ENCODE measurements at places on chromosomes 13 and 19.

GRCh38 chr13:76647550-76647949, 238.7 kb downstream of the KCTD12 start:
- DNase-seq, result no peak

- DNase-seq, result no peak
Observed at GRCh38 chr13:114046431-114046975, 72.6 kb upstream of the C13orf46 start.

DNA sequence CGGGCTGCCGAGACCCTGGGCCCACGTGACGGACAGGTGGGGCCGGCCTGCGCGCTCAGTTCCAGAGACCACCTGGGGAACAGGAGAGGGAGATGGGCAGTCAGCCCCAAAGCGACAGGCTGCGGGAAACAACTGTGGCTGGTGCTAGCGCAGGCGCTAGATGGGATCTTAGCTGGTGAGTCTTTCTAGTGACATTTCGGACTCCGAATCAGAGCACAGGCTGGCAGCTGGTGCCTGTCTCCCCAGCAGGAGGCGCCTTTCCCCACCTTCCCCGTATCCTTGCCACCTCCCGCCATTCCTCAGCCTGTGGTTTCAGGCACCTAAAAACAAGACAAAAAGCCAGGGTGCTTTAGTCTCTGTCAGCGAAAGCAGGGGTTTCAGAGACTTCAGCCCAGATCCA, 19.4 kb upstream of the RANBP3 start:
- no peak for DNase-seq

DNA sequence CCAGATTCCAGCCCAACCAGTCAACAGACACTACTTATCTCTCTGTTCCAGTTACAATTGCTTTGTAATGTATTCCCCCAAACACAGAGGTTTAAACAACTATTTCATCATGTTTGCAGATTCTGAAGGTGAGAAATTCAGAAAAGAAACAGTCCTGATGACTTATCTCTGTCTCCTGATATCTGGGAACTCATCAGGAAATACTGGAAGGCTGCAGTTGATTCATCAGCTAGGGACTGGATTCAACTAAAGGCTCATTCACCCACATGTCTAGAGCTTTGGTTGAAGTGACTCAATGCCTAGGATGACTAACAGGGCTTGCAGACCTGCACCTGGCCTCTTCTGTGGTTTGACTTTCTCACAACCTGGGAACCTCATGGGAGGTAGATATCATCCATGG, 56.6 kb upstream of the GPC6 start:
- no peak for DNase-seq

GRCh38 chr19:18795540-18795939, 4.4 kb upstream of the COMP start:
- DNase-seq, result no peak

GRCh38 chr19:54622431-54622830, 7.9 kb upstream of the LILRB1 start:
- no peak for DNase-seq

- no peak for DNase-seq
Observed at GRCh38 chr19:3238066-3238561, 13.7 kb downstream of the CELF5 start.

DNA sequence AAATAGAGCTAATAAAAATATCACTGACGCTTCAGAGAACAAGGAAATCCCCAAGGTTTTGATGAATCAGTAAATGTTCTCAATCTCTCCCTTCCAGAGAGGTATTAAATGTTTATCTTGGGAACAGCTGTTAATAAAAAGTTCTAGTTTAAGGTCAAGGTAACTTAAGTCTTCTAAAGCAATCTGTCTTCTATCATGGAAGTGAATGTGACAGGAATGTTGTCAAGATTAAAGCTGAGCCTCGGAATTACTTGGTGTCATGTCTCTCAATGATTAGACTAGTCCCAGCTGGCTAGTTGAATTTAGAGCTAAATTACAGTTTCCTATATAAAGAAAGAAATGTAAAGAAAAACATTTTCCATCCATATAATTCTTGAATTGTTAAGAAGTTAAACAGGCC, 23.4 kb downstream of the ESD start:
- no peak for DNase-seq

DNA sequence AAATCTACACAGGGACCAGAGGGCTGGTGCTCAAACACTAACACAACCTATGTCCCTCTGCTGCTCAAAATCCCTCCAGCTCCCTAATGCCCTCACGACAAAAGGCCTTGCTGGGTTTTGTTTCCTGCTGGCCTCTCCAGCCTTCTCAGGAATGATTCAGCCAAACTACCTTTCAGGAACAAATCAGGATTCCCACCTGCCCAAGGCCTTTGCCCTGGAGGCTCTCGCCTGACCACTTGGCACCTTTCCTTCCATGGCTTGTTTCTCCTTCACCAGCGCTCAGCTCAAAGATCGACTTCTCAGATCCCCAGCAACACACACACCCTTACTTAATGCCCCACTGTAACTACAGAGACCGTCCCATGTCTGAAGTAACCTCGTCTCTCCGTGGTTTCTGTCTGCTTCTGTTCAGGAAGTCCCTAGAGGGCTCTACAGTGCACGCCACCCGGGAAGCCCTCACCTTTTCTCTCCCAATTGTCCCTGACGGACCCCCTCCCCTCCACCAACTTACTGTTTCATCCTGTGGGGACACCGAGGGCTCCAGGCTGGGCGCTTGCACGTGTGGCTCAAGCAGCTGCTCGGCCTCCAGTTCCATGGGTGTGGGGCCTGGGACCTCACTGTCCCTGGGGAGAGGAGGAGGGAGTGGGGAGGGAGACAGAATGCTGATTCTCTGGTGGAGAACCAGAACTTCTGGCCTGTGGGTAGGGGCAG, 3.2 kb upstream of the SIX5 start:
- DNase-seq, result no peak

DNA sequence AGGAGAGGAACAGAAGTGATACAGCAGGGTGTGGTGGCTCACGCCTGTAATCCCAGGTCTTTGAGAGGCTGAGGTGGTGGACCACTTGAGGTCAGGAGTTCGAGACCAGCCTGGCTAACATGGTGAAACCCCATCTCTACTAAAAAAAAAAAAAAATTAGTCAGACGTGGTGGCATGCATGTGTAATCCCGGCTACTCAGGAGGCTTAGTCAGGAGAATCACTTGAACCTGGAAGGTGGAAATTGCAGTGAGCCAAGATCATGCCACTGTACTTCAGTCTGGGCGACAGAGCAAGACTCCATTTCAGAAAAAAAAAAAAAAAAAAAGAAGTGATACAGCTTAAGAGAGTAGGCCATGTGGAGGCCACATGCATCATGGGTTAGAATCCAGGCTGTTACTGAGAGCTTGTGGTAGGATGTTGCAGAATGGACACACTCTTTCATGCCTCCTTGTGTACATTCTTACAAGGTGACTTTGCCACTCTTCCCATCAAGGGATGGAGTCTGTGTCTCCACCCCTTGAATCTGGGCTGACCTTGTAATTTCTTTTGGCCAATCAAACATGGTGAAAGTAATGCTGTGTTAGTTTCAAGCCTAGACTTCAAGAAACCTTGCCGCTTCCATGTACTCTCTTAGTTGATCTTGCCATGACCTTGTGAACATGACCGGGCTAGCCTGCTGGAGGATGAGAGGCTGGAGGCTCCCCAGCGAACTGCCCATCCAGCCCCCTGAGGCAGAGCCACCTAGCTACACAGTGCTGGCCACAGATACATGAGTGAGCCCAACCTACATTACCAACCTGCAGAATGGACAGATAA, 12.3 kb downstream of the FAM187B start:
- DNase-seq, result no peak

- peak; percentile 52 for DNase-seq
Observed at GRCh38 chr19:35044317-35045117, 3.0 kb downstream of the HPN start.

- DNase-seq, result no peak
Observed at GRCh38 chr19:632579-633067, 714 bp downstream of the POLRMT start.

DNA sequence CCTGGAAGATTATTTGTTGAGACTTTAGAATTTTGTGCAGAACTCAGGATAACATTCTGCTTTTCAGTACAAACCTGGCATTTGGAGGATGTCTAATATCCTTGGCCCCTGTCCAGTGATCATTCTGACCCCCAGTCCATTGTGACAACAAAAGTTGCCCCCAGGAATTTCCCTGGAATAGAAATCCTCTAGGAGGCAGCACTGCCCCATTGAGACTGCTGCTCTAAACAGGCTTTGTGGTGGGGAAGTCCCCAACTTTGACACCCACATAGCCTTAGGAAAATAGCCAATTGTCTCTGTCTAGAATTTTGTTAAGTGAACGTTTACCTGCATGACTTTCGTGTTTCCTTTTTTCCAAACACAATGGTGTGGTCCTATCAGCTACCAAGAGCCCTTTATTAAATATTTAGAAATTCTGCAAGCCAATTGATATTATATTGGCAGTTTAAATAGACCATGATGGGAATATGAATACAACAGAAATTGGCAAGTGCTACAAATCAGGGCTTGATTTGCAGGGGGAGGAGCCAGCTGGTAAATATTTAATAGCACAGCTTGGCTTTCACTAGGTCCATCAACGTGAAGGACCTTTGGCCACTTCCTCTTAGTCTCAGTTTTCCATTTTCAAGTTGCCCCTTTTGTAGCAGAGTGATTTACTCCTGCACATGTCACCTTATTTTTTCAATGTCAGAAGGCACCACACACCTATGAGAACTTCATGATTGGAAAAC, 451.7 kb downstream of the EFNB2 start:
- DNase-seq, result no peak

All from activated T-cell treated with anti-CD3 and anti-CD28 coated beads for 1 hour (primary cell).